ENCODE measurements at places on chromosomes 6 and 20.

DNA sequence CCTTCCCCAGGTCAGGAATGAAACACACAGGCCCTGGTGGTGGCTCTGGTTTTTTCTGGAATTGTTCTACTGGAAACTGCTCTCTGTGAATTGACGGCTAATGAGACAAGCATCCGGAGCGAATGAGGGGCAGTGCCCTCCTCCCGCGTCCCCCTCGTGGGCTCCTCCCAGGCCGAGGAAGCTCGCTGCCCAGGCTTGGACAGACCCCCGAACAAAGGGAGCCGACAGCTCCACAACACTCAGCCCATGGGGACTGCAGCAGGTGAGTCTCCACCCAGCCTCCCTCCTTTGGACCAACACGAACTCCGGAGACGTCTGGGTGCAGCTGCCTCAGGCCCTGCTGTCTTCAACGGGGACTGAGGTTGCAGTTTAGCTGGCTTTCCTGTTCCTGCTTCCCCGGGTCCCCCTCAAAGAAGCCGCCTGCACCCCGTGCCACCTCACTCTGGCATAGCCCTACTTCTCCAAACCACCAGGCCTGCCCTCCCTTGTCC, 31.3 kb upstream of the AFDN start:
- DNase-seq, result no peak

DNA sequence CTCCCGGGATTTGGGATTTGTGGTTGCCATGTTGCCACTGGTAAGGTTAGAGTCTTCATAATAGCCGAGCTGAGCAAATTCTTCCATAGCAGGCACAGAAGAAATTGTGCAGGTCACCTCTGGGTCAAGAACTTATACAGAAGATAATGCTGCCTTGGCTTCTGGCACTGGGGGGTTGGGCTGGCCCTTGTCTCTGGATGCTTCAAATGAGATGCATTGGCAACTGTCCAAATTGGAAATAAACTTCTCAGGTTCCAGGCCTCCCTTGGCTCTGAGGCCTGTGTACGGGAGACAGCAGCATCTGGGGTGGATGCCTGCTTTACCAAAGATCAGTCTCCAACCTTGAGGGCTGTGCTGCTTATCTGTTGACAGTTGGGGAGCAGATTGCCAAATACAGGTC, 26.2 kb downstream of the MYO6 start:
- DNase-seq, result peak; percentile 97

- DNase-seq, result no peak
Observed at GRCh38 chr6:160379466-160379865, 31.3 kb downstream of the SLC22A3 start.

- no peak for DNase-seq
Observed at GRCh38 chr20:50843331-50844276, 48.7 kb downstream of the BCAS4 start.

- no peak for DNase-seq
Observed at GRCh38 chr6:112802144-112802543, 455.0 kb downstream of the RFPL4B start.

DNA sequence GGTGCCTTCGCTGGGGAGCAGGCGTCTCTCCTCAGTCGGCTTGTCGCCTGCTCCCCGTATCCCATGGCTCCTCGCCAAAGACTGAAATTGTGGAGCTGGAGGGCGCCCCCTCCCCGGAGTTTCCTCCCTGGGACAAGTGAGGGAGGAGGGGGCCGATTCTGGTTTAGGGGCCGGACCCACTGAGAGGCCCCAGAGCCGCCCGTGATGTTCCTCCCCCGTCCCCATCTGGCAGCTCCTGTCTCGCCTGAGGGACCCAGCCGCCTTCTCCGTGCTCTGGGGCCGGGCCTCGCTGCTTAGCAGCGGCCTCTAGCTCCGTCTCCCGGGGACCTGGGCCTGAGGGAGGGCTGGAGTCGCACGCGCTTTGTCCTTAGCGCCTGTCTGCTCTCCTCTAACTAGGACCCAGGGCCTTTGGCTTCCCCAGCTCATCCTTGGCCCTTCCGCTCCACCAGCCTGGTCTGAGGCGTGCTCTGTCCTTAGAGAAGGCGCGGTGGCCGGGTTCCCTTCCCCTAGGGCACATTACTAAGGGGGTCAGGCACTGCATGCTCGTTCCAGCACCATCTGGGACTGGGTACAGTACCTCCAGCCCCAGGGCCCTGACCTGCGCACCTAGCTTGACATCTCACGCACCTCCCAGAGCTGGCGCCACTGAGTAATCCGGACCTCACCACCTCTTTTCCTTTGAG, 29.7 kb downstream of the SLC12A5 start:
- DNase-seq, result no peak

GRCh38 chr6:13256266-13257001, 71.9 kb downstream of the TBC1D7 start:
- DNase-seq, result no peak

- no peak for DNase-seq
Observed at GRCh38 chr6:97081010-97081590, 156.6 kb downstream of the KLHL32 start.

GRCh38 chr6:36772397-36772796, 66.8 kb downstream of the CPNE5 start:
- no peak for DNase-seq

DNA sequence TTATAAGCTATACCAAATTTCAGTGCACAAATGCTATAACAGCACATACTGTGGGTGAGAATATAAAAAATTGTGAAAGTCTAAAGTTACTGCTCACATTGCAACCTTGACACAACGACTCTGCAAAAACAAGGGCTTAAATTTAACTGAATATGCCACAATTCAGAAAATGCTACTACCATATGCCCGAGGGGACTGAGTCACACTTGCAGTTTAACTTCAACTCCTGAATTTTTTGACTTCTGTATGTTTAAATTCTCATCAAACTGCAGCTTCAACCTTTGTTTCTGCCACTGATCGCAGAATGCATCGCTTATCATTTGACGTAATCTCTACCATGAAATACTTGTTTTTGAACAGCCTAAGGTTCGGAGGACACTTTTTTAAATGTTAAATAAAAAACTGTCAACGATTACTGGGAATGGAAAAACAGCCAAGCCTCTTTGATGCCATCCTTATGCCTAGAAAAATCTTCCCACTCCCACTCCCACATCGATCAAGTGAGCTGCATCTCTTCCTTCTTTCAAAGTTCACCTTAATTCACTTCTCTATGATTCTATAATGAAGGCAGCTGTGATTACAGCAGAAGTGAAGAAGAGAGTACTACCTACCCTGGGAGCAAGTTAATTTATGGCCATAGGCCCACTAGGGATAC, 136.5 kb downstream of the ATXN1 start:
- DNase-seq, result no peak

DNA sequence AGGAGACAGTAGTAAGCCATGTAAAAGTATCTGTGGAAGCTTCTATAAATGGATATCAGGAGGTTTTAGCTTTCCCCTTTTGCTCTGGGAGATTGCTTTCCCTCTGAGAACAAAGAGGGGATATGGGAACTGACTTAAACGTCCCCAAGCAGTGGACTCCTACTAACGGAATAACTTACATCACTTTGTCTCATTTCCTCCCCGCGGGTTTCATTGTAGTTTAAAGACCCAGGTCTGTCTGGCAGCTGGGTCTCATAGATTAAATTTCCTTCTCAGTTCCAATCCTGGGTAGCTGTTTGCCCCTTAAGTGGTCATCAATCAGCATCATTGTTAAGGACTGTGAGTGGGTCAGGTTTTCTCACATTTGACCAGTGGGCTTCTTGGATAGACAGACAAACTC, 68.7 kb downstream of the PLAGL1 start:
- no peak for DNase-seq

DNA sequence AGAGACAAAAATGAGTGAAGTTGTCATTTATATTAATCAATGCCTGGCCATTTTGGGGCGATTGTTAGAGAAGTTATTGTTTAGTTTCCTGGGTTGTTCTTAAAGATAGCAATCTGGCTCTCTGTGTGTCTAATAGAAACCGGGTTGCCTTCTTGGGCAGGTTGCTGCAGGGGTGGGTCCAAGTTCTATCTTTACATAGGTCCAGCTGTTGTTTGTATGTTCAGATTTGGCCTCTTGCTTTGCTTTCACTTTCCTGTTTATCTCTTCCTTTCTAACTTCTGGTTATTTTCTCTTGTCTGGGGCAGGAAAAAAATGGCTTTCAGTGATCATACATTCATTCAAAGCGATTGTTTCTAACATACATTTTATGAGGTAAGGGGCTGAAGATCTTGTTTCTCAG, 128.4 kb upstream of the NOX3 start:
- no peak for DNase-seq

DNA sequence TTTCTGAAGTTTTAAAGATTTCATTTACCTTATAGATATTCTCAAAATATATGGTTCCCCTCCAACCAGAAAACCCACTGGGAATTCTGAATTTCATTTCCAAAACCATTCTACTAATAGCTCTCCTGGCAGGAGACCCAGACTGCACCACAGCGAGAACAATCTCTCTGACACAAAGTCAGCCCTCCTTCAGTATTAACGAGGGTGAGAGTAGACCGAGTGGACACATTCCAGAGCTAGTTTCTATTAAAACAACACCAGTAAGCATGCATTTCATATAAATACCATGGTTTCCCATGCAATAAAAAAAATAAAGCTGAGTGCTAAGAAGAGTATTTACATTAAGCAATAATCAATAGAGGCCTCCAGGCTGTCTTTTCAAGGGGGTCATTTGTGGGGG, 899.6 kb upstream of the SLC35B3 start:
- DNase-seq, result no peak

DNA sequence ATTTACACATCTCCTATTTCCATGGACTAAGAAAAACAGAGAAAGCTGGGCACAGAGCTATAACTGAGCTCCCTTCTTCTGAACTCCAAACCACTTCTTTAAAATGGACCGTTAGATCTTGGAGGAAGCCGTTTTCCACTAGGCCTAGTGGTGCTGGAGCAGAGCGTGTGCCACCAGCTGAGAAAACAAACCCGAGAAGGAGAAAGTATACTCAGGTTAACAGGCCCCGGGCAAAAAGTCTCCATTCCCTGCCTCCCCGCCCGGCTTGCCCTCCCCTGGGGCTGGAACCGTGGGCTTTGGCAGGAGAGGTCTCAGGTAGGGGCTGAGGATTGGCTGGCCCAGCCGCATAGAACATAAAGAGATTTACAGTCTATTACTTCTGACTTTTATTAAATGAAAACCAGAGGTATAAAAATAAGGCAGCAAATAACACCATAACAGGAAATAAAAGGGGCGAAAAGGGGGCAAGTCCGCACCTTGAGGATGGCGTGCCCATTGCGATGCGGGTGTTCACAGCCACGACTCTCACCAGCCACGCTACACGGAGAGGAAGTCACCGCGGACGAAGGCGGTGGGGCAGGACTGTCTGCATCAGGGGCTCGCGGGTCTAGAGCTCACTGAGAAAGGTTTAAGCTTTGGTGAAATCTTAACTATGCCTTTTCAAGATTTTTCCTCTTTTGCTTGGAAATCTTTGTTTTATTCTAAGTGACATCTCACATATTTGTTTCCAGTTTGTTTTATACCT, 191.2 kb upstream of the GMDS start:
- no peak for DNase-seq

DNA sequence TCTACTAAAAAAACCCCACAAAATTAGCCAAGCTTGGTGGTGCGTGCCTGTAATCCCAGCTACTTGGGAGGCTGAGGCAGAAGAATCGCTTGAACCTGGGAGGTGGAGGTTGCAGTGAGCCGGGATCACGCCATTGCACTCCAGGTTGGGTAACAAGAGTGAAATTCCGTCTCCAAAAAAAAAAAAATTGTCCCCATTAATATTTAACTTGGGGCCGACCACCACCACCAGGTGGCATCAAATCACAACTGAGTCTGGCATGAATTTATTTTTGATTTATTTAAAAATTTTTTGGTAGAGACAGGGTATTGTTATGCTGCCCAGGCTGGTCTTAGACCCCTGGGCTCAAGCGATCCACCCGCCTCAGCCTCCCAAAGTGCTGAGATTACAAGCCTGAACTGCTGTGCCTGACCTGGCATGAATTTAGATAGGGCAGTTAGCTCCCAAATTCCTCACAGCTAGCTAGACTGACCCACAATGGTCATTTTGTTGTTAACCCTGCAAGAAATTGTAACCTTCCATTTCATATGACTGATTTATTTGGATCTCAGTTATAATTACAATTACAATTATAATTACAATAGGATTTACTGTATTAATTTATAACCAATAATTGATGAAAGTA, 17.1 kb upstream of the BEND3 start:
- peak; percentile 29 for DNase-seq

- peak; percentile 34 for DNase-seq
Observed at GRCh38 chr6:47278545-47278944, 31.2 kb downstream of the TNFRSF21 start.

GRCh38 chr6:149939909-149940671, 1.7 kb upstream of the ULBP2 start:
- no peak for DNase-seq

- peak; percentile 96 for DNase-seq
Observed at GRCh38 chr6:128068119-128068479, 167.2 kb upstream of the THEMIS start.

- DNase-seq, result no peak
Observed at GRCh38 chr6:786946-787763, 94.2 kb upstream of the EXOC2 start.

DNA sequence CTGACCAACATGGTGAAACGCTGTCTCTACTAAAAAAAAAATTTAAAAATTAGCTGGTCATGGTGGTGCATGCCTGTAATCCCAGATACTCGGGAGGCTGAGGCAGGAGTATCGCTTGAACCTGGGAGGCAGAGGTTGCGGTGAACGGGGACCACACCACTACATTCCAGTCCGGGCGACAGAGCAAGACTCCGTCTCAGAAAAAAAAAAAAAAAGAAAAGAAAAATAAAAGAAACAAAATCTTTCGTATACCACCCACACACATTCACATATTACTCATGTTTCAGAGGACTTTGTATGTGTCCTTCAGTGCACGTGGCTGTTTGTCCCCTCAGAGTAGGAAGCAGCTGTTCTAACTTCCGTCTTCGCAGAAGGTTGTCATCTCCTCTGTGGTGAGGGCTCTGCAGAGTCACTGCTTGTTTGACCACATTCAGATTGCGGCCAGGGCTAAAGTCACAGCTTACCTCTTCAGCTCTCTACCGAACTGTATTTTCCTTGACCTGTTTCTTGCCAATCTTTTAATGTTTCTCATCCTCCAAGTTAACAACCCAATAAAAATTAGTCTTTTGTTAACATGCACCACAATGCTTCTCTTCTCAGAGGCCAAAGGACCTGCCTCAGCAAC, 36.6 kb upstream of the HIVEP1 start:
- no peak for DNase-seq

All from NCI-H524 (cell line).